ENCODE measurements at places on chromosomes 7 and 10.

DNA sequence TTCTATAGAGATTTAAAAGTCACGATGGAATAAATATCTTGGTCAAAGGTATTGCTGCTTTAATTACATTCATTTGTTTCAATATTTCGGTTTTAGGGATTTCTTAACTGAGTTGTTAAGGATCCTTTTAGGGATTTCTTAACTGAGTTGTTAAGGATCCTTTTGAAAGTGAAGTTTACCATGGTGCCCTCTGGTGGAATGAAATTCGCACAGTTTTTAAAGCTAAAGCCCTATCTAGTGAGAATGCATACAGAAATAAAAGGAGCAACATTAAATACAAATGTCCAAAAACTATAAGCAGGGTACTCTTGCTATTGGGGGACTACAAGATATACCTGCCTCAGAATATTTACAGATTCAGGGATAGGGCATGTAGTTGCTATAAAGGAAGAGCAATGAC, 193.7 kb downstream of the RNLS start:
- peak; percentile 81 for DNase-seq

DNA sequence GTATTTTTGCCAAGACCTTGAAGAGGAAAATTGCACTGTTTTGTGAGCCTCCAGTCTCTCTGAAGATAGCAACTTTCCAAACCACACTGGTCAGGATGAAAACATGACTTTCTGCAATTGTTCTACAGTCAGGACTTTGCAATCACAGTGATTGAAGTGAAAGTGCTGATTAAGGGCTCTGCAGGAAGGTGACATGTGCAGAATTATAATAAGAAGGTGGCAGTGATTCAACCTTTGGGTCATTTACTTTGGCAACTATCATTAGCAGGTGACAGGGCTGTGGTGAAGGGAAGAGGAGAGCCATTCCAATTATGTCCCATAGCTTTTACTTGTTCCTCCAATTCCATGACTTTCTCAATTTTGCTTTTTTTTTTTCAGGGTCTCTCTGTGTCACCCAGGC, 350.0 kb upstream of the FZD8 start:
- DNase-seq, result peak; percentile 10

DNA sequence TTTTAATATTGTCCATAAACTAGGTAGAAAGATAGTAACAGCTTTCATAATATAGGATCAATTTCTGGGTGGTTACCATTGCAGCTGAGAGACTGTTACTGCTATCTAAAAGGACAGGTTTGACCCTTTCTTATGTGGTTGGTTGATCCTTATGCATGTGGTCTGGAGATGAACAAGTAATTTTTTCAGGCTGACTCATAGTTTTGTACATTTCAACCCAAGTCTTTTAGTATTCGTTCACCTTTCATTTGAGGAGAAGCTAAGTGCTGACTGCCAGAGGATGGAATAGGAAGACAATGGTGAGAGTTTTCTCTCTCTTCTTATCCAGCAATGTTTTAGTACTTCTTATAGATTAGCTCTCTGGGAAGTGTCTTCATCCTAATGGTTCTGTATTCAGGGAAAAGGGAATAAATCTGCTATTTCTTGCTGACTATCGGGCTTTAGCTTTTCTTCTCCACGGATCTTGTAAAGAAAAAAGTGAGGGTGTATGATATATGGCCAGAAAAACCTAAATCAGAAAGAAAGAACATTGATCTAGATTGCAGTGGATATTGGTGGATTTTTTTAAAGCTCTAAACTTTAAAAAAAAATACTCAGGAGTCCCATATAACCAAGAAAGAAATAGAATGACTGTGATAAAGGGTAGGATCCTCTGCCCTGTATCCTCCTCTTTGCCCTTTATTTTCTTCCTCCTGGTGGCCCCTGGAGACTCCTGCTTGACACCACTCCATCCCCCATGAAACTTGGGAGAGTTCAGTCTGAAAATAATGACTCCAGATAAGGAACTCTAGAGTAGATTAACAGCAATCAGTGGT, 88.0 kb downstream of the CPED1 start:
- no peak for DNase-seq

GRCh38 chr10:31129880-31130405, 98.3 kb upstream of the ZNF438 start:
- DNase-seq, result no peak

DNA sequence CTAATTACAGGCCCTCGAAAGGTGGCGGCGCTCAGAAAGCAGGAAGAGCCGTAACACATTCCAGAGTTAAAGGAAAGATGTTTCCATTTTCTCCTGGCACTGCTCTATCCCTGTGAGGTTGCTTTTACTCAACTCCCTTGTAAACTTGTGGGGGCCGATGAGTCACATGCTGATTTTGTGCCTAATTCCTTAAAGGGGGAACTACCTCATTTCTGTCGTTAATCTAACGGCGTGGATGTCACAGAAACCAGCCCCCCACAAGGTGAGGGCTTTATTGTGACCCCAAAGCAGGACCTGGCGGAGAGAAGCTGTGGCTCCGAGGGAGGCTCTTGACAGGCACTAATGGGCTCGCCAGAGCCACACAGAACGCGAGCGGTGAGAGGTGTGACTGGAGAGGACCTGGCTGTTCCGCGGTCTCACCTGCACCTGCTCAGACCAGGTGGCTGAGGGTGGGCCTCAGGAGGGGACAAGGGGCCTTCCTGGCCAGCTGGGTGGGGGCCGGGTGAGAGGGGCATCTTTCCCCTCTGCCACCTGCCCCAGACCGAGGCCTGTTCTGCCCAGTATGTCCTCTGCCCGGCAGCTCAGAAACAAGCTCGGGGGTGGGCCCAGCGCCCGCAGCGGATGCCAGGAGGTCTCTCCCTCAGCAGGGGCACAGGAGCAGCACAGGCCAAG, 50.9 kb downstream of the CALML3 start:
- DNase-seq, result no peak

DNA sequence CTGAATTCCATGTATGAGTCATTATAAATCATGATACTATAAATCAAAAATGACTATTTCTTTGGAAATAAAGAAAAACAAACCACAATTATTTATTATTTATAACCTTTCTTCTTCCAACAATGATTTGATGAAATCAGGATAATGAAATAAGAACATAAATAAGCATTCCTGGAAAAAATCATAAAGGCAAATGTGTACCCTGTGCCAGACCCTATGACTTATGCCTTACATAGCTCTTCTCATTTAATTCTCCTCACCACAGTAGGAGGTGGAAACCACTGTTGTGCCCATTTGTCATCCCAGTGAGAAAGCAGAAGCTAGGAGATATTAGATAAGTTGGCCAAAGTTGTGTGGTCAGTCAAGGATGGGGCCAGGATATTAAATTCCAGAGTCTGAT, 255.1 kb downstream of the DOCK4 start:
- DNase-seq, result no peak

- DNase-seq, result no peak
These were observed 49.2 kb upstream of the CDK1 start for GRCh38 chr10:60729106-60729505.

GRCh38 chr7:97479740-97480290, 252.1 kb upstream of the TAC1 start:
- no peak for DNase-seq

GRCh38 chr10:86342111-86342863, 24.3 kb downstream of the GRID1 start:
- no peak for DNase-seq

DNA sequence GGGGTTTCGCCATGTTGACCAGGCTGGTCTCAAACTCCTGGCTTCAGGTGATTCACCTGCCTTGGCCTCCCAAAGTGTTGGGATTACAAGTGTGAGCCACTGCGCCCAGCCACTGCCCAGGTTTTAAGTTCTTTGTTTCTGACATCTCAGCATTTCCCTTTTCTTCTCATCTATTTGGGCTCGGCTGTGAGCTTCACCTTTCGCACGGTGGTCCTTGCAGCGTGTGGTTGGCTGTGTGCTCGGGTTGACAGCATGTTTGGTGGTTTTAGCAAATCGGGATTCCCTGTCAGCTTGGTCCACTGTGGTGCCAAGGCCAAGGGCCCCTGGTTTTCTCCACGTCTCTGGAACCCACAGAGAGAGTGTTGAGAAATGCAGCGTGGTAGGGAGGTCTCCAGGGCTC, 138.8 kb downstream of the DNAJB6 start:
- no peak for DNase-seq

GRCh38 chr10:96765406-96766240, 45.3 kb upstream of the PIK3AP1 start:
- DNase-seq, result peak; percentile 58

- DNase-seq, result no peak
These were observed 158.0 kb upstream of the RHEB start for GRCh38 chr7:151677581-151678226.

DNA sequence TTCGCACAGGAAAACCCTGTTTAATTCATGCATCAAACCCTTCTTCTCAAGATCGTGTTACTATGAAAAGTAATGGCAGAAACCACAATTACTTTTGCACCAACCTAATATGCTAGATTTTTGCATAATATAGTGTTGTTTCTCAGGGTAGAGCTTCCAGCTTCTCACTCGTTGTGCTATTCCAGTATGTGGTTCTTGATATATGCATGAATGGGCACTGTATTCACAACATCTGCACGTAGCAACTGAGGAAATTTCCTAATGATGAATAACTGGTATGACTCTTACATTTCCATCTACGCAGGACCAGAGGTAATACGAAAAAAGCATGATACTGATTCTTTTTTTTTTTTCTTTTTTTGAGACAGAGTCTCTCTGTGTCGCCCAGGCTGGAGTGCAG, 326.6 kb upstream of the GALNT17 start:
- DNase-seq, result no peak

DNA sequence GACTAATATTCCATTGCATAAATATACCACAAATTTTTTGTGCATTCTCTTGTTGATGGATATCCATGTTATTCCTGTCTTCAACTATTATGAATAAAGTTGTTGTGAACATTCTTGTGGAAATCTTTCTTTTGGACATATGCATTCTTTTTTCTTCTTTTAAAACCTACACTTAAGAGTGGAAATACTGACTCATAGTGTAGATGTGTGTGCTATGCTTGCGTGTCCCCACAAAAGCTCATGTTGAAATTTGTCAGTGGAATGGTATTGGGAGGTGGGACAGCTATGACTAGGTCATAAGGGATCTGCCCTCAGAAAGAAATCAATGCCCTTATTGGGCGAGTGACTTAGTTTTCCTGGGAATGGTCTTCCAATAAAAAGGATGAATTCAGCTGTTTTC, 203.6 kb upstream of the PRSS58 start:
- no peak for DNase-seq

DNA sequence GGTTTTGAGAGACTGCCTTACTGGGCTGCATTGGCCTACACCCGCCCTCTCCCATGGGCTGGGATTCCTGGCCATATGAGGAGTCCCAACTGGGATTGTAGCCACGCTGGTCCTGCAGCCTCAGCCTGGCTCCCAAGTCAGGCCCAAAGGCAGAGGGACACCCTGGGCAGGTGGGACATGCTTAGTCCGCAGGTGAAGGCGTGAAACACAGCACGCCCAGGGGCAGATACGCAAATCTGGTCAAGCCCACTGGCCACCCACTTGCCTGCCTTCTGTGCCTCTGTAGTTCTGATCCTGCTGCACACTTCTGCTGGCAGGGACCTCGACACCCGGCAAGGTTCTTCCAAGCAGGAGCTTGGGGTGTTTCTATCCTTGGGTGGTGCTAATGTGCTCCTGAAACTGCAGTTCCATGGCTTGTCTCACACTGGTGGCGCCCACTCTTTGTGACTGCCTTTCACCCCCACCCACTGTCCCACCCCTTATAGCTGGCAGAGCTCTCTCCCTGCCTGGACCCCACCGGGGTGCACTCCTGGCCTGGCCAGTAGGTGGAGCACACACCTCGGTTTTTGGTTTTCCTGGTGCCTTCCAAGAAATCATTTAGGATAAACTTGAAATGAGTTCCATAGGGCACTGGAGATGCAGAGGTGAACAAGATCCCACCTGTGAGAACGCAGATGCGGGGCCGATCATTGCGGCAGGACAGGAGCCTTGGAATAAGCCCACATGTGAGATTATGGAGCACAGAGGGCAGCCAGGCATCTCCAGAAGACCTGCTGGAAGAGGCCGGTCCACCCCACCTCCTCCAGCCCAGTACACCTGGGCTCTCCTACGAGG, 47.9 kb downstream of the MKI67 start:
- peak; percentile 47 for DNase-seq

DNA sequence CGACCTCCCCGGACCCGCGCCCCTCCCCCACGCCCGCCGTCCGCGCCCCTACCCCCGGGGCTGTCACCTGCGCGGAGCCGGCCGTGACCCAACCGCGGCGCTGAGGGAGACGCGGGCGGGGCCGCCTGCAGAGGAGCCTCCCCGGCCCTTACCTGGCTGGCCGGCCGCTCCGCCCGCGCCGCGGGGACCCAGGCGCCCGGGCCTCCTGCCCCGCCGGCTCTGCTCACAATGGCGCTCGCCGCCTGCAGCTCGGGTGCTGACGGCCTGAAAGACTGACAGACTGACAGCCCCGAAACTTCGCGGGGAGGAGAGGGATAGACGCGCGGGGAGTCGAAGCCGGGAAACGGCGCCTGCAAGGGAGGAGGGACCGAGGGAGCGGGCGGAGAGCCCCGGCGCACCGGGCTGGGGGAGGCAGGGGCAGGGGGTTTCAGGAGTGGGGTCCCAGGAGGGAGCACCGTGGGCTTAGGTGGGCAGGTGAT, 393 bp downstream of the ZNF467 start:
- no peak for DNase-seq

- no peak for DNase-seq
These were observed 235.0 kb upstream of the PLPP4 start for GRCh38 chr10:120221873-120222485.

DNA sequence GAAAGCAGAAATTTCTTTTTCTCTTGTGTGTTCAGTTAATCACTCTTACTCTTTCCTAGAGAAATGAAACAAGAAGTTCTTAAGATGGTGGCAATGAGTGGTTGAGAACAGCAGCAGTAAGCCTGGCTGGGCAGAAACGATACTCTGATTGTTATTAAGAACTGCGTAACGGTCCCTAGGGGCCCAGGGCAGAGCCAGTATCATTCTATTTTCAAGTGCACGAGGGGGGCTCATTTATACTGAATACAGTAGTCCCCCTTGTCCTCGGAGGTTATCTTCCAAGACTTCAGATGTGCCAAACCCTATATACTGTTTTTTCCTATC, 64.9 kb downstream of the EEPD1 start:
- no peak for DNase-seq

DNA sequence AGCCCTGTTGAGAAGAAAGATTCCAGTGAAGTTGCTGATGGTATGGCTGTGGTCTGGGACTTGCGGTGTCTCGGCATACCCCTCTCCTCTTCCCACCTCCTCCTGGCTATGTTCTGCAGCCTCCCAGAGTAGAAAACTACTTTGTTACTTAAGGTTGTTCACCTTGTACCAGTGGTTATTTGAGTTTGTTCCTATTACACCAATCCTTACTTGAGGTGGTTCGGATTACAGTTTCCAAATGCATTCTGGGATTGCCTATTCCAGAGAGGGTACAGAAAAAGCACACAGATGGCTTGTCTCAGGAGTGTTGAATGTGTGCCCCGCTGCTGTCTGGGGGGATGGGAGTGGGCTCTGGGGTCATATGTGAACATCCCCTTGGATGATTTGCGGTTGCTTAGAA, 6.8 kb upstream of the ZNF783 start:
- no peak for DNase-seq

- DNase-seq, result no peak
These were observed 14.7 kb downstream of the CFAP58 start for GRCh38 chr10:104368381-104368780.

DNA sequence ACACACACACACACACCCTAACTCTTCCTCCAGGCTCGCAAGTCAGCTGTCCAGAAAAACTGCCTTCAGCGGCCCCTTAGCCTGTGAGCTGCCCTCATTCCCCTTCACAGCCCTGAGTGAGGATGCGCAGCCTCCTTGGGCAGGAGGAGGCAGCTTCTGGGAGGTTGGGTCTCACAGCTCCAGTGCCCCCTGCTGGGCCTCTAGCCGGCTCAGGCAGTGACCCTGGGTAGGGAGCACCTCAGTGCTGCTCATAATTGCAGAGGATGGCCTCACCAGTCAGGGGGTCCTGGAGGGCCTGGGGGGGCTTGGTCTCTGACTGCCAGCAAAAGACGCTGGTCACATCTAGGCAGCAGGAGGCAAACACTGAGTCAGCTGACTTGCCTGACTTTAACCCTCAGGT, 43.7 kb downstream of the ZNF273 start:
- peak; percentile 25 for DNase-seq
